ENCODE measurements at places on chromosomes 5 and 9.

- no peak overlapping the region for H3K27ac ChIP-seq
- no peaks in the 10 kb centered on the region for H3K4me1 ChIP-seq
- no peak for DNase-seq
These were observed 41.6 kb downstream of the RAB14 start for GRCh38 chr9:121160025-121160424.

GRCh38 chr5:103356350-103357091 lies 98.0 kb downstream of the MACIR start:
- peaks cover 16% of the 10 kb centered on the region for H3K4me1 ChIP-seq
- no peaks in the 10 kb centered on the region for H3K36me3 ChIP-seq
- H3K4me3 ChIP-seq = no peak overlapping the region
- H3K27ac ChIP-seq = no peak overlapping the region
- no peaks in the 10 kb centered on the region for H3K27me3 ChIP-seq

GRCh38 chr9:15873573-15874177 lies 320.8 kb downstream of the CCDC171 start:
- H3K27me3 ChIP-seq = no peaks in the 10 kb centered on the region
- peak overlapping the region; percentile 52 for H3K27ac ChIP-seq
- H3K4me1 ChIP-seq = no peaks in the 10 kb centered on the region
- H3K4me3 ChIP-seq = no peak overlapping the region

- no peaks in the 10 kb centered on the region for H3K4me1 ChIP-seq
- no peaks in the 10 kb centered on the region for H3K36me3 ChIP-seq
- no peak for DNase-seq
- no peaks in the 10 kb centered on the region for H3K27me3 ChIP-seq
- no peak overlapping the region for H3K4me3 ChIP-seq
These were observed 14.7 kb upstream of the PWWP2A start for GRCh38 chr5:160133918-160134304.

GRCh38 chr5:142012186-142012785 lies 541 bp downstream of the GNPDA1 start:
- H3K27me3 ChIP-seq = no peaks in the 10 kb centered on the region
- peak; percentile 51 for DNase-seq
- peak overlapping the region; percentile 88 for H3K4me3 ChIP-seq
- no peaks in the 10 kb centered on the region for H3K36me3 ChIP-seq

- peak overlapping the region; percentile 0 for H3K27ac ChIP-seq
- H3K4me1 ChIP-seq = peaks cover 74% of the 10 kb centered on the region
- no peaks in the 10 kb centered on the region for H3K27me3 ChIP-seq
These were observed 5.6 kb downstream of the TPRN start for GRCh38 chr9:137194909-137195308.

DNA sequence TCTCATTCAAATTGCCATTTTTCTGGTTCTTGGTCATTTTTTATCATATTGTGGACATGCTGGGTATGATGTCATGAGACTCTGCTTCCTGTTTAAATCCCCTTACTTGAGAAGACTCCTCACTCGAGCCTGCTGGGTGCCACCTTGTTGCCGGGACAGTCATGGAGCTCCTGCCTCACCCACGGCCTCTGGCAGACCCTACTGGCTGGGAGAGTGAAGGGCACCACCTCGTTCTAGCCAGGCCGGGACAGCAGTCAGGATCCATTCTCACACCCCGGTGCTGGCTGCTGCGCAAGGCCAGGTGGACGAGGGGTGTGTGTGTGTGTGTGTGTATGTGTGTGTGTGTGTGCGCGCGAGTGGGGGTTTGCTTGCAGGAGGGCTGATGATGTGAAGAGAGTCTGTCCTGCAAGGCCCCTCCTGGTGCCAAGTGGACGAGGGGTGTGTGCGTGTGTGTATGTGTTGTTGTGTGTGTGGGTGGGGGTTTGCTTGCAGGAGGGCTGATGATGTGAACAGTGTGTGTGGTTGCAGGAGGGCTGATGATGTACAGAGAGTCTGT lies 4.4 kb downstream of the CEP72 start:
- no peak for DNase-seq
- H3K36me3 ChIP-seq = no peaks in the 10 kb centered on the region
- peaks cover 3% of the 10 kb centered on the region for H3K4me1 ChIP-seq
- no peaks in the 10 kb centered on the region for H3K27me3 ChIP-seq

- peak overlapping the region; percentile 50 for H3K4me3 ChIP-seq
- DNase-seq = no peak
- no peaks in the 10 kb centered on the region for H3K36me3 ChIP-seq
- H3K27me3 ChIP-seq = no peaks in the 10 kb centered on the region
- no peaks in the 10 kb centered on the region for H3K4me1 ChIP-seq
These were observed 763 bp downstream of the TJP2 start for GRCh38 chr9:69174616-69175463.

DNA sequence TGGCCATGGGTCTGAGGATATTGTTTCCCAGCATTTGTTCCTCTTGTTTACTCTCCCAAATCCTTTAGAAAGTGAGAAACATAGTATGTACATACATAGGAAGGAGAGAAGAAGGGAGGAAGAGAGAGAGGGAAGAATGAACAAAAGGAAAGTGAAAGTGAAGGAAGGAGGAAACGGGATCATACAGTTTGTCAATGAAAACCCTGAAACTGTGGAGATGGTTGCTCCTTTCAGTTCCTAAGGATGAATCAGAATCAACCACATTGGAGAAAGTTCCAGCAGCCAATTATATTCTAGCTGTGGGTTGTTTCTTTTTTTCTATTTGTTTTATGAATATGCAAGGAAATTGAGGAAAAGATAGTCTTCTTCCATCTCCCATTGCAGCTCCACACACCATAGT lies 396.5 kb downstream of the MLLT3 start:
- no peak for DNase-seq
- no peaks in the 10 kb centered on the region for H3K4me1 ChIP-seq
- H3K36me3 ChIP-seq = no peaks in the 10 kb centered on the region
- no peak overlapping the region for H3K27ac ChIP-seq
- no peak overlapping the region for H3K4me3 ChIP-seq
- no peaks in the 10 kb centered on the region for H3K27me3 ChIP-seq

- H3K36me3 ChIP-seq = no peaks in the 10 kb centered on the region
- H3K4me1 ChIP-seq = no peaks in the 10 kb centered on the region
- H3K27me3 ChIP-seq = no peaks in the 10 kb centered on the region
These were observed 35.5 kb downstream of the FBXO10 start for GRCh38 chr9:37540634-37541033.

DNA sequence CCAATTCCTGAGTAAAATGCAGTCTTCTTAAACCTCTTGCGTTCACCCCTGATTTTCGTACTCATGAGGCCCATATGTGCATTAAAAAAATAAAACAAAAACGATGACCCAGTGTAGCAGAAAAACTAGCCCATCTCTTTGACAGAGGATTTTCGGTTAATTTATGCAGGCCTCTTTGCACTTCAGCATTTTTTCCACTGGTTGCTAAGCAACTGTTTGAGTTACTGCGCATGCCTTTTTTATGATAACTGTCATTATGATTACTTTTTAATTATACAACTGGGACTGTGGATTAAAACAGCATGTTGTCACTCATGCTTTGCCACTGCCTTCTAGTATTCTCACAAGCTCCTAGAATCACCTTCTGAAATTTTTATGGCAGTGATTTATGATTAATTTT lies 165.0 kb downstream of the SMARCA2 start:
- no peak overlapping the region for H3K27ac ChIP-seq
- no peaks in the 10 kb centered on the region for H3K27me3 ChIP-seq
- no peaks in the 10 kb centered on the region for H3K36me3 ChIP-seq
- H3K4me1 ChIP-seq = no peaks in the 10 kb centered on the region
- no peak overlapping the region for H3K4me3 ChIP-seq

- no peak for DNase-seq
- H3K27ac ChIP-seq = no peak overlapping the region
- H3K4me1 ChIP-seq = no peaks in the 10 kb centered on the region
- H3K4me3 ChIP-seq = no peak overlapping the region
These were observed 15.0 kb downstream of the HMMR start for GRCh38 chr5:163475411-163475810.

GRCh38 chr9:133135146-133135745 lies 14.2 kb upstream of the RALGDS start:
- no peaks in the 10 kb centered on the region for H3K27me3 ChIP-seq
- DNase-seq = no peak

DNA sequence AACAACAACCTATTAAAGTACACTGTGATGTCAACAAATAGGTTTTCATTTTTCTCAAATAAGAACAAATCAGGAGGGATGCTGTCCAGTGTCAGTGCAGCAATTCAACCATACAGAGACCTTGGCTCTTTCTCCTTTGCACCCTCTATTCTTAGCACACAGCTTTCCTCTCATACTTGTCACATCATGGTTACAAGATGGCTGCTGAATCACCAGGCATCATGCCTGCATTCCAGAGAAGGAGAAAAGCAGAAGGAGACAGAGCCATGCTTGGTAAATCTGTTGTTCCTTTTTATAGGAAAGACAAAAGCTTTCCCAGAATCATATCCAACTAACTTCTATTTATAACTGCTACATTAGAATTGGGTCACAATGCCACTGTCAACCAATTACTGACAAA lies 124.7 kb upstream of the VLDLR start:
- no peaks in the 10 kb centered on the region for H3K4me1 ChIP-seq
- H3K4me3 ChIP-seq = no peak overlapping the region
- DNase-seq = no peak
- no peaks in the 10 kb centered on the region for H3K36me3 ChIP-seq
- H3K27me3 ChIP-seq = no peaks in the 10 kb centered on the region

DNA sequence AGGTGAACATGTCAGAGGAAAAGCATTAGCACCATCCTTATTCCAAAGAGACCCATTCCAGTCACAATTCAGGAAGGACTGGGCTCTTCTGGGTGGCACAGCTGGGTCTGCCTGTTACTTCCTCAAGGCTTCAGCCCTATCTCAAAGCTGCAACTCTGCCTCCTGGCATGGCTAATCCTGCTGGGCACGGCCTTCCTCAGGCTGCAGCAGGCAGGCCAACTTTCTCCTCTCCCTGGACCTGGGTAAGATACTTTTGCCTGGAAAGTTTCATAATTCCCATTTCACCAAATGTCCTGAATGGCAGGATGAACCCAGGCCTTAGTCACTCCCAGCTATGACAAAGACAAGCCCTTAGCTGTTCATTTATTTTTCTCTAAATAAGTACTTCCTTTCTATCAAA lies 50.1 kb downstream of the MACROH2A1 start:
- H3K27ac ChIP-seq = no peak overlapping the region
- H3K4me1 ChIP-seq = peaks cover 8% of the 10 kb centered on the region
- H3K36me3 ChIP-seq = no peaks in the 10 kb centered on the region
- H3K4me3 ChIP-seq = no peak overlapping the region
- no peak for DNase-seq

DNA sequence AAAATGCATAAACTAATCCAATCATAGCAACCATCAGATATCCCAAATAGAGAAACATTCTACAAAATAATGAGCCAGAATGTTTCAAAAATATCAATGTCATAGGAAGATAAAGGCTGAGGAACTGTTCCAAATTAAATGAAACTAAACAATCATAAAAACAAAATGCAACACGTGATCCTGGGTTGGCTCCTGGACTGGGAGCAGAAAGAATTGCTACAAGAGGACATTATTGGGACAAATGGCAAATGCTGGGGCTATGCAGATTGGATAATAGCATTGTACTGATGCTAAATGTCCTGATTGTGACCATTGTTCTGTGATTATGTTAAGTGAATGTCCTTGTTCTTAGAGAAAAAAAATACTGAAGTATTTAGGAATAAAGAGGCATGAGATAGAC lies 54.2 kb upstream of the AKNA start:
- H3K27ac ChIP-seq = no peak overlapping the region
- no peak for DNase-seq
- H3K4me1 ChIP-seq = no peaks in the 10 kb centered on the region
- H3K27me3 ChIP-seq = no peaks in the 10 kb centered on the region
- no peak overlapping the region for H3K4me3 ChIP-seq

- no peaks in the 10 kb centered on the region for H3K27me3 ChIP-seq
- DNase-seq = peak; percentile 84
- peak overlapping the region; percentile 92 for H3K27ac ChIP-seq
These were observed 54.5 kb downstream of the ZNF366 start for GRCh38 chr5:72452515-72453245.

DNA sequence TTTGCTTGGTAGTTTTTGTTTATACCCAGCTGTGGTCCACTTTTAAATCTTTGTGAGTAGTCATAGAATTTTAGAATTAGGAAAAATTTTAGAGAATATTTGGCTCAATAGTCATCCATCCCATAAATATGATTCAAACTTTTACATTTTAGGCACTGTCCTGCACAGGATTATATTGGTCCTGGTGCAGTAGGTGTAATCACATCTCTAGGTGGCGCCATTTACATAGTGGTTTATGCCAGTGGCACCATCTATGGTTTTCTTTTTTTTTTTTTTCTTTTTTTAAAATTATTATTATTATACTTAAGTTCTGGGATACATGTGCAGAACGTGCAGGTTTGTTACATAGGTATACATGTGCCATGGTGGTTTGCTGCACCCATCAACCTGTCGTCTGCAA lies 260.7 kb upstream of the KCNN2 start:
- H3K27me3 ChIP-seq = no peaks in the 10 kb centered on the region
- H3K27ac ChIP-seq = no peak overlapping the region
- H3K36me3 ChIP-seq = no peaks in the 10 kb centered on the region
- DNase-seq = no peak
- H3K4me1 ChIP-seq = no peaks in the 10 kb centered on the region
- no peak overlapping the region for H3K4me3 ChIP-seq

- no peaks in the 10 kb centered on the region for H3K27me3 ChIP-seq
- no peak overlapping the region for H3K4me3 ChIP-seq
- H3K27ac ChIP-seq = no peak overlapping the region
These were observed 445.3 kb upstream of the ZNF462 start for GRCh38 chr9:106417685-106418084.

DNA sequence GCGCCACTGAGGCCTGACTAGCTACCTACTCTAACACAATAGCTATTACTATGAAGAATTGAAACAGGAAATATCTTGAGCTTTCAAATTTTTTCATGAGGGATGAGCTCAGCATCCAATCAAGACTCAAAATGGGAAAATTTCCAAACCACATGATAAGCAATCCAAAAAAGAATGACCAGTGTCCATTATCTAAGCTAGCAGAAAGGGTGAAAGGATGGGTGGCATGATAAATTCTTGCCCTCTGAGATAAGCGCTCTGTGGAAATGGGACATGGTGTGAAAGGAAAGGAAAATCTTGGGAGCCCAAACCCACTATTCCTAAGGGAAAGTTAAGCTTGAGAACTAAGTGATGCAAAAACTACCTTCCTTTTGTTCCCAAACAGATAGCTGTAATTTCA lies 170.2 kb upstream of the NREP start:
- no peak for DNase-seq
- no peaks in the 10 kb centered on the region for H3K27me3 ChIP-seq
- no peaks in the 10 kb centered on the region for H3K4me1 ChIP-seq
- no peaks in the 10 kb centered on the region for H3K36me3 ChIP-seq
- H3K4me3 ChIP-seq = no peak overlapping the region
- H3K27ac ChIP-seq = no peak overlapping the region
